ENCODE measurements at places on chromosomes 4 and X. TPM values are rescaled to one million over a fixed set of nuclear protein-coding genes. Genes with fewer than 3 reads are reported as not detected.

SLC39A8 gene
- total RNA-seq: 18.0 TPM

CXCL1 gene
- total RNA-seq: 1.3 TPM

ADH1A gene
- total RNA-seq: not detected

ANXA10 gene
- not detected for total RNA-seq

SPANXA2 gene
- total RNA-seq: not detected

CXCL3 gene
- total RNA-seq: not detected

LAS1L gene
- total RNA-seq: 56.0 TPM

HTATSF1 gene
- total RNA-seq: 44.8 TPM

LRCH2 gene
- total RNA-seq: 8.8 TPM

NOCT gene
- total RNA-seq: 13.7 TPM

NLGN3 gene
- total RNA-seq: 77.3 TPM

RBM46 gene
- not detected for total RNA-seq

DCAF8L2 gene
- not detected for total RNA-seq

ODAPH gene
- 0.60 TPM for total RNA-seq

P2RY10 gene
- total RNA-seq: not detected

DKK2 gene
- 1.9 TPM for total RNA-seq

CHRNA9 gene
- total RNA-seq: not detected

KLHL13 gene
- 5.6 TPM for total RNA-seq

CCDC160 gene
- 2.2 TPM for total RNA-seq

MAGEA8 gene
- total RNA-seq: not detected

STATH gene
- total RNA-seq: not detected

KIT gene
- 8.8 TPM for total RNA-seq

ALB gene
- 1.4 TPM for total RNA-seq

KIAA1210 gene
- total RNA-seq: 0.13 TPM

SCRG1 gene
- 43.1 TPM for total RNA-seq

SSX2 gene
- not detected for total RNA-seq

ADH7 gene
- total RNA-seq: not detected

EFHC2 gene
- total RNA-seq: 4.3 TPM

MECP2 gene
- total RNA-seq: 95.1 TPM

GRK4 gene
- total RNA-seq: 29.5 TPM

TMEM35A gene
- 33.0 TPM for total RNA-seq

FGF13 gene
- 41.8 TPM for total RNA-seq

TMEM154 gene
- total RNA-seq: 0.88 TPM

CSTF2 gene
- 18.1 TPM for total RNA-seq

TEX13C gene
- total RNA-seq: not detected

FRMPD4 gene
- 27.2 TPM for total RNA-seq

GYPE gene
- 0.76 TPM for total RNA-seq

SMIM10L2A gene
- total RNA-seq: 30.0 TPM

GPAT3 gene
- 5.0 TPM for total RNA-seq

TMEM156 gene
- total RNA-seq: not detected

POLN gene
- 28.5 TPM for total RNA-seq

KLB gene
- not detected for total RNA-seq

HEPH gene
- total RNA-seq: 45.7 TPM

FAM184B gene
- 2.6 TPM for total RNA-seq

DMD gene
- total RNA-seq: 77.5 TPM

KDR gene
- total RNA-seq: 4.9 TPM

ASB12 gene
- total RNA-seq: 0.38 TPM

HS6ST2 gene
- 14.7 TPM for total RNA-seq

GPR50 gene
- total RNA-seq: not detected

ALAS2 gene
- 1.5 TPM for total RNA-seq

CLCN4 gene
- total RNA-seq: 67.2 TPM

SCARB2 gene
- total RNA-seq: 107 TPM

POU3F4 gene
- total RNA-seq: 1.9 TPM

PLXNA3 gene
- 35.0 TPM for total RNA-seq

SORBS2 gene
- total RNA-seq: 117 TPM

DCX gene
- 16.6 TPM for total RNA-seq

Data from dorsolateral prefrontal cortex (tissue), 122 donors.